Type B pancreatic cell (in vitro differentiated cells): ENCODE measurements at places on chromosomes 6 and 20.

GRCh38 chr6:53014063-53014462, 19.0 kb upstream of the GSTA4 start:
- no peaks in the 10 kb centered on the region for H3K27me3 ChIP-seq
- peak overlapping the region; percentile 68 for H3K27ac ChIP-seq
- peak overlapping the region; percentile 29 for H3K4me3 ChIP-seq
- no peaks in the 10 kb centered on the region for H3K4me1 ChIP-seq

DNA sequence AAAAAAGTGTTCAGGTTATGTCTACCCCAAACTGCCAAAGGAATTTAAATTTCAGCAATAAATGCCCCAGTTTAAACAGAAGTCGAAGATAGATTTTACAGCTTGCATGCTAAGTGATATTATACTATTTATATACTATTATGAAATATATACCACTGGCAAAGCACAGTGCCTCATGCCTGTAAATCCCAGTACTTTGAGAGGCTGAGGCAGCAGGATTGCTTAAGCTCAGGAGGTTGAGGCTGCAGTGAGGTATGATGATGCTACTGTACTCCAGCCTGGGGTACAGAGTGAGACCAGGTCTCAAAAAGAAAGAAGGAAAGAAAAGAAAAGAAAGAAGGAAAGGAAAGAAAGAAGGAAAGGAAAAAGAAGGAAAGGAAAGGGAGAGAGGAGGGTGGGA, 102.1 kb downstream of the MTFR2 start:
- H3K4me1 ChIP-seq, result no peaks in the 10 kb centered on the region
- H3K27me3 ChIP-seq, result no peaks in the 10 kb centered on the region
- no peak overlapping the region for H3K27ac ChIP-seq
- no peak for DNase-seq
- H3K36me3 ChIP-seq, result no peaks in the 10 kb centered on the region

DNA sequence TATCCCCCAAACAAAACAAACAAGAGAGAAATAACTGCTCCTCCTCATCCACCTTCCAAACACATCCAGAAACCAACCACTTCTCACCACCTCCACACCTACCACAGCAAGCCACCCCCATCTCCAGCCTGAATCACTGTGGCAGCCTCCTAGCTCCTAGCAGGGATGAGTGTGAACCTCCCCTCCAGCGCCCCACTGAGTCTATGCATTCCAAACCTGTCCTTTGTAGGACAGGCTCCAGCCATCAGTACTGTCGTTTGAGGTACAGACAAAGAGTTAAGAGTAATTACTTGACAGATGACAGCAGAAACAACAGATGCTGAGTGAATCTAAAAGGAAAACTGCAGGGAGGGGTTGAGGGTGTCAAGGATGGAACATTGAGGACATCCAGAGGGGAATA, 2.4 kb downstream of the METTL24 start:
- H3K4me3 ChIP-seq, result peak overlapping the region; percentile 94
- peaks cover 81% of the 10 kb centered on the region for H3K4me1 ChIP-seq
- H3K27ac ChIP-seq, result peak overlapping the region; percentile 71

DNA sequence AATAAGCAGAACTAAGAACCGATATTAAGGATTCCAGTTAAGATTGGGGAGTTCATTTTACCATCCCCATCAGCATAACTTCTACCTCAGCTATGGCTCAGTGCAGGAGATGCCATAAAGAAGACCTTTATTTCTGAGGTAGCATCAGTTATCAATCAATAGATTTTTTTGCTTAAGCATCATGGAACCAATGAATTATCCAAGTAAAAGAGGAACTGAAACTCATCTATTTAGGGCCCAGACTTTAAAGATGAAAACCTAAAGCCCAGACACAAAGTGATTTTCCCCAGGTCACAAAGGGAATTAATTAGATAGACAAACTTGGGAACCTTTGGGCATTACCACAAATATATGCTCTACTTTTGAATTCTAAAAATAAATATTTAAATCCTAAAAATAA, 59.2 kb upstream of the TINAG start:
- no peaks in the 10 kb centered on the region for H3K36me3 ChIP-seq
- H3K27ac ChIP-seq, result no peak overlapping the region
- H3K4me1 ChIP-seq, result no peaks in the 10 kb centered on the region
- DNase-seq, result no peak
- no peak overlapping the region for H3K4me3 ChIP-seq
